Central memory CD4-positive, alpha-beta T cell (primary cell): ENCODE measurements at places on chromosomes 4 and X.

DNA sequence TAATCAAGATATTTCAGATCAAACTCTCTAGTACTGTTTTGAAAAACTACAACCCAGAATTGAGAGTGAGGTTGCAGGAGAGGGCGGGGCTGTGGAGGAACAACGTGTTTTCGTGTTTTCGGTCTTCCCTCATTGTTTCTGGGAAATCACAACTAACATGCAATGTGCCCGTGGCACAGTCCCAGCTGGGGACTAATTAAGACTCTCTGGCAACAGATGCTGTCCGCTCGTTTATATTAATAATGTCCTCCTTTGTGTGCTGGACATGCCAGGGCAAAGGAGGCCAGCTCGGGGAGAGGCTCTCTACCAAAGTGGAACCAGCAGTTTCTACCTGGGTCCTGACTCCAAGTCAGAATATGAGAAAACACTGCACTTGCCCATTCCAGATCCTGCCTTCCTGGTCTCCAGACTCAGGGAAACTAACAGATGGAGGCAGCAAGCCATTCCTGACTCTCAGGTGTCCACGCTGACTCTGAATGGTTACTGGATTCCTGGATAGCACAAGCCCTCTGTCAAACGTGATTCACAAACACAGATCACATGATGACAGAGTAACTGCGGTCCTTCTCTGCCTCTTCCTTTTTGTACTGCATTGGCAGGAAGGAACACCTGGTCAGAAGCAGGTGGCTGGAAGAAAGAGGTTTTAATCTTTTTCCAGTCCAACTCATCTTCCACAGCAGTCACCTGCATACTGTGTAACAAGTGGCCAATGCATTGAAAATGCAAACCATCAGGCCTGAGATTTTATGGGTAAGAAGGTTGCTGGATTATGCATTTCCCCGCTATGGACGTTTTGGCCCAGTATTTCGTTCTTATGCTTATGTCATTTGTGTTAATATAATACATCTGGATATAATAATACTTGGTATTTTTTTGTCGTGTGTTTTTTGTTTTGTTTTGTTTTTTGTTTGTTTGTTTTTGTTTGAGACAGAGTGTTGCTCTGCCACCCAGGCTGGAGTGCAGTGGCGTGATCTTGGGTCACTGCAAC is 65.0 kb downstream of the COQ2 start:
- peak; percentile 53 for DNase-seq

DNA sequence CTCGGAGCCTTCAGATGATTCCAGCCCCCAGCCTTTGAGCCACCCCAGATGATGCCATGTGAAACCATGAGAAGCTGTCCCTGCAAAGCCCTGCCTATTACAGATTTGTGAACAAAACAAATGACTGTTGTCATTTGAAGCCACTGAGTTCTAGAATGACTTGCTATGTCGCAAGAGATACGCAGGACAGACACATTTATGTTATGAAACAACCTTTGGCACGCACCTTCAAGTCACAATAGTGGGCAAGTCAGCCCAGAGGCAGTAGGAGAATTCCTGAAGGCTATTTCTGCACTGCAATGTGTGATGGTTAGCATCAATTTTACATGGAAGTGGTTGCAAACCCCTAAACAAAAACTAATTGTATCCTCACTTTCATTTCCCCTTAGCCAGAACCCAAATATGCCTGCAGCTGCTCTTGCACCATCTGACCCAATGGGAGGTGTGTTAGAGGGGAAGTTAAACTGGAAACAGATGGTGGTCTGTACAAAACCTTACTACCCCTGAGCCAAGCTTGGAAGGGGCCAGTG is 174.4 kb upstream of the ATP6AP2 start:
- no peak for DNase-seq

GRCh38 chr4:17512973-17513665 is 1.2 kb upstream of the QDPR start:
- DNase-seq, result no peak

- no peak for DNase-seq
These were observed 13.0 kb downstream of the STATH start for GRCh38 chr4:70008771-70009170.

DNA sequence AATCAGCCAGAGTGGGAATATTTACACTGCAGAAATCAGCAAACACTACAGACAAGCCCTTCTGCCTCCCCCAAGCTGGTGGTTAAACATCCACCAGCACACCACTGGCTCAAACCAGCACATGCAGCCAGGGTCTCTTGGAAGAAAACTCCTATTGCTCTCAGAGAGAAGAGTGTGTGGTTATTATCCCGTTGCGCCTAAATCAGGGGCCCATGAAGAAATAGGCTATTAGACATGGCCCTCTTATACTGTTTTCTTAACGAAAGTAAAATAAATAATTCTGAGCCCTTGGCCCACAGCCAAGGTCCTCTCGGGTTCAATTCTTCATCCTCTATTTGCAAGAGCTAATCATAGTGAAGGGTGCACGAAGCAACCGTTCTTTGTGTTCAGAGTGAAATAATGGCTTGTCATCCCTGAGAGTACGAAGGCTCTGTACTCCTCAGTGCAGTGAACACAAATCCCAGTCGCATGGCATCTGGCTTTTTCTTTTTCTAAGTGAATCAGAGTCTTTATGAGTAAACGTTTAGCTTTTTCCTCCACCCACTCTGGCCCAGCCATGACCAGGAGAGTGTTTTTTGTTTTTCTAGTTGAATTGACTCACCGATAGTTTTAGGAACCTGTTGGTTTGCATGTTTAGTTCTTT is 33.4 kb upstream of the RBM47 start:
- DNase-seq, result no peak

DNA sequence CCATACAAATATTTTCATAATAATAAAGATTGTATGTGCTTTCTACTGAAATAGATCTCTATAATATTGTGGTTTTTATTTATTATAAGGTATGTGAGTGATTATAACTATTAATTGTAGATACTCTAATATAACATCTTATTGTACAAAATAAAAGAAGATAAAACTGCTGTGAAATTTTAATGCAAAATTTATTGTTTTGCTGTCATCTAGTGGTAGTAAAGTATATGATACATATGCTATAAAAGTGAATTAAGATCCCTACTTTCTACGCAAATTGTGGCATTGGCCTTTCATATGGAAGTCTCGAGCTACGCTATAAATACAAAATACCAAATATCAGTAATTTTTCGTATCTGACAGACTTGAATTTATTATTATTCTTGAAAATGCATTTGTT is 19.3 kb downstream of the YIPF7 start:
- no peak for DNase-seq

DNA sequence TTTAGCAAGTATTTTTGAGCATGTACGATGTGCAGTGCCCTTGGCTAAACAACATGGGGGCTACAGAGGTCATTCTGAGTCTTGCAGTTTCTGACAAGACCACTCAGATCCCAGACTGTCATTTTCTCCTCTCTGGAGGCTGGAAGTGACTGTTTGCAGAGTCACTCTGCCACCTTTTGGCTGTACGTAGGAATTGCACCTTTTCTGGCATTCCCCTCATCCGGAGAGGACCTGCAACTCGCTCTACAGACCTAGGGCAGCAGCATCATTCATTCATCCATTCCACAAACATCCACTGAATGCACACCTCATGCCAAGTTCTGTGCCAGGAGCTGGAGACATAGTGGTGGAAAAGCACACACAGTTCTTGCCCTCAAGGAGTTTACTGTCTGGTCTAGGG is 160.4 kb upstream of the GPR101 start:
- DNase-seq, result no peak

DNA sequence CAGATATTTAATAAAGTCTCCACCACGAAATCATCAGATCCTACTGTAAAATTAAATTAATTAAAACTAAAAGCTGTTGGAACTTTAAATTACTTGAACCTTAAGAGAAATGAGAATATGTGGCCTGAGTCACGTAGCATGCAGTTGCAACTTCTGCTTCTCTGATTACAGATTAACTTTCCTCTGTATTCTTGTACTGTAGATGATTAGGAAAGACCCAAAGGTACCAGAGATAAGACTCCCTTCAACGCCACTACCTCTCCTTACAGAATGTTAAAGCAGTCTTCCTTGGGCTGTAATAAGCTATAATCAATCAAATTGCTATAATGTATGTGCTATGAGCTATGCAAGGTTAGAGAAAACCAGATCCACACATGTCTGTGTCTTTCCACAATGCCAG is 47.9 kb downstream of the FAM13A start:
- DNase-seq, result no peak

DNA sequence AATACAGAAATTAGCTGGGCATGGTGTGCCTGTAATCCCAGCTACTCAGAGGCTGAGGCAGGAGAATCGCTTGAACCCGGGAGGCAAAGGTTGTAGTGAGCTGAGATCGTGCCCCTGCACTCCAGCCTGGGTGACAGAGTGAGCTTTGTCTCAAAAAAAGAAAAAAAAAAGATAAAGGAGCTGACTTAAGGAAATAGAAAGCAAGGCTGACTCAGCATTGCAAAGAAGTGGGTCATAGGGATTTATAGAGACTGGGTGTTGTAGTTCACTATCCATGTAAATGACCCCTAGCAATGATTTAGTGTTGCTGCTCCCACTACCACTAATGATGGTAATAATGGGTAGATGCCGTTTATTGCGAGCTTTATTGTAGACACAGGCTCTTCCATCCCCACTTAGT is 47.6 kb downstream of the ADD1 start:
- DNase-seq, result no peak

GRCh38 chr4:155552180-155552579 is 114.5 kb upstream of the GUCY1A1 start:
- DNase-seq, result no peak

GRCh38 chr4:80053140-80053910 is 19.7 kb downstream of the ANTXR2 start:
- DNase-seq, result no peak

DNA sequence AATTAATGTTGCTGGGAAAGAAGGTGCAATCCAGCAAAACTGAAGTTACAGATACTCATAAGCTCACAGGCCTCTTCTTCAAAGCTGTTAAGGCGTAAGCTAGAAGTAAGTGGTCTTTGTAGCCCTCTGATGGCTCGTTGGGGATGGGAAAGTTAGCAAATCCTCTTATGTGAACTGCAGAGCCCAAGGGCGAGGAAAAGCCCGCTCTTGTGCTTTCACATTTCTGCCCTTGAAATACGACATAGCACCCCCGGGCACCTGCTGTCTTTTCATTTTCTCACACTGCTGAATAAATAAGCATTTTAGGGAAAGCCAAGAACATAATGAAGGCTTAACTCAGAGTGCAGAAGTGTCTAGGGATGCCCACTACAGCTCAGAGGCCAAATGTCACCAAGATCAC is 73.1 kb upstream of the SORBS2 start:
- no peak for DNase-seq

GRCh38 chrX:13547671-13548070 is 21.7 kb upstream of the EGFL6 start:
- no peak for DNase-seq

DNA sequence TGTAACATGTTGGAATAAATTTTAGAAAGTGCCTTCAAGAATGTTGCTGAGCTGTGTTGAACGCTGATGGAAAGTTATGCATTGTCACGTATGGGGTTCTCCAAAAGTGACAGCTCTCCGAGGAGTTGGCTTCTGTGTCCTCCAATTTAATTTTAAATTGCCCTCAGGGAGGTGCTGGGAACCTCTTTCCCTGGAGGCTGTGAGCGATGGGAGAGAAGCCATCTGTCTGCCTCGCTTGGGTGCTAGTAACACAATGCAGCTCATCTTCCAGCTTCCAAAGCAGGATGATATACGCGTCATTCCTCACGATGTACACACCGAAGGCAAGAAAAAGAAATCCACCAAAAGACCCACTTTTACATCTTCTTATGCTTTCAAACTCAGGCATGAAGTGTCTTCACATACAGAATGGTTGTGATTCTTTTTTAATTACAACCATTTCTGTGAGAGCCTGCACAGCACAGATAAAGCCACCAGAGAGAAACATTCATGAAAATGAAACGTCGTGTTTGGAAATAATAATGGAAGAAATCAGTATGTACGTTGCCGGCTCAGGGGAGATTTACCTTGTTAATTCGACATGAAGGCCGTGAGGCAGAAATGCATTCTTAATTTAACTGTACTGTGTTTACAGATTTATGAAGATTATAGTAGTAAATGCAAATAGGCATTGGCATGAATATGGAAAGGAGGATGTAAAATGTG is 218.9 kb downstream of the ASMT start:
- no peak for DNase-seq

DNA sequence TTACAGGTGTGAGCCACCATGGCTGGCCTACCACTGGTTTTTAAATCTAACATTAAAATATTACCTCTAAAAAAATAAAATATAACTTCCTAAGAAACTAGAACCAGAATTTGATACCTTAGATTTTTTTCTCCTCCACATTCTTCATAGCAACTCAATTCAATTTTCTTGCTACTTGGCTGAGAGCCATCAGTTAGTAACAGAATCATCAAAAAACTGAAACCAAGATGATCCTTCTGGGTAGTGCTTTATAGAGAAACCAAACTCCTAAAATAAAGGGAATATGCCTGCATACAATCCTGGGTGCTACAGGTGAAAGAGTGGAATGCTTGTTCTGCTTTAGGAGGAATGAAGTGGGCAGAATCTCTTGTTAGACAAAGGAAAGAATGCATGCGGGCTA is 64.4 kb downstream of the RPS3A start:
- DNase-seq, result no peak

- DNase-seq, result no peak
These were observed 4.3 kb upstream of the CYSLTR1 start for GRCh38 chrX:78331708-78332107.

DNA sequence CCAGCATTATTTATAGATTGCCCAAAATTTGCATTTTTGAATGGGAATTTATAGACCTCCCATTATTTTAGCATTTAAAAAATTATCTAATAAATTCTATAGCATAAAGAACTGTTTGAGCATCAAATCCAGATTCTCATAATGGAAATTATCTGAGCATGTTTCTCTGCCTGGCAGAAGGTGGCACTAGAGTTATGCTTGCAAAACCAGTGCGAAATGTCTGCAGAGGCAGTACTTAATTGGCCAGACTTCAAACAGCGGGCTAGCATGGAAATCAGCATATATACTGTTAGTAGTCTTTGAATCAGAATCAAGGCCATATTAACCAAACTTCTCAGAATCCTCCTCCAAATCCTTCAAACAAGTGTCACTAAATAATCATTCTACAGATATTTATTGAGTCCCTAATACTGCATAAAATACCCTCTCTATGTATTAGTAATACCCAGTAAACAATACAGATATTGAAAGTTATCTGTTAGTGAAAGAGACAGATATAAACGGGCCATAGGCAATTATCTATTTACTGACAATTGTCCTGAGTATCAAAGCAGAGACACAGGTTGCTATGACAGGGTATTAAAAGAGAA is 78.7 kb upstream of the DCLK2 start:
- DNase-seq, result no peak

DNA sequence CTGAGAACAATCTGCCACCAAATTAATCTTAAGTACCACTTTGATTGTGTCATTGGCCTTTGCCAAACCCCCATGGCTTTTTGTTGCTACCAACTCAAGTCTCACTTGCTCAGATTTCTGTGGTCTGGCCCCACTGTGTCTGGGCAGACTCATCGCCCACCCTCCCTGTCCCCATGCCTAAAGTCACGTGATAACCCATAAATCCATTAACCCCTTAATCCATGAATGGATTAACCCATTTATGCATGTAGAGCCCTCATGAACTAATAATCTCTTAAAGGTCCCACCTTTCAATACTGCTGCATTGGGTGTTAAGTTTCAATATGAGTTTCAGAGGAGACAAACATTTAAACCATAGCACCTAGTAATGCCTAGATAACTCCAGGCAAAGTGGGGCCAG is 78.5 kb upstream of the BLTP1 start:
- DNase-seq, result no peak

- DNase-seq, result no peak
These were observed 83.1 kb upstream of the GYPA start for GRCh38 chr4:144223661-144224060.
